Brain (organoid and tissue), 16 donors: ENCODE measurements at places on chromosomes 6 and 20. TPM values are rescaled to one million over a fixed set of nuclear protein-coding genes. Genes with fewer than 3 reads are reported as not detected.

NKAIN2 gene
- polyA plus RNA-seq = 18.3 TPM

PMEPA1 gene
- 43.8 TPM for polyA plus RNA-seq

FOXC1 gene
- polyA plus RNA-seq = 7.9 TPM

TSPO2 gene
- polyA plus RNA-seq = not detected

POLR1H gene
- polyA plus RNA-seq = 42.2 TPM

PRSS16 gene
- polyA plus RNA-seq = 24.8 TPM

GRM4 gene
- polyA plus RNA-seq = 0.92 TPM
